HL-60 (cell line): ENCODE measurements at places on chromosomes 12 and 14.

GRCh38 chr12:126069549-126070165, 1004.4 kb downstream of the AACS start:
- DNase-seq, result peak; percentile 51

DNA sequence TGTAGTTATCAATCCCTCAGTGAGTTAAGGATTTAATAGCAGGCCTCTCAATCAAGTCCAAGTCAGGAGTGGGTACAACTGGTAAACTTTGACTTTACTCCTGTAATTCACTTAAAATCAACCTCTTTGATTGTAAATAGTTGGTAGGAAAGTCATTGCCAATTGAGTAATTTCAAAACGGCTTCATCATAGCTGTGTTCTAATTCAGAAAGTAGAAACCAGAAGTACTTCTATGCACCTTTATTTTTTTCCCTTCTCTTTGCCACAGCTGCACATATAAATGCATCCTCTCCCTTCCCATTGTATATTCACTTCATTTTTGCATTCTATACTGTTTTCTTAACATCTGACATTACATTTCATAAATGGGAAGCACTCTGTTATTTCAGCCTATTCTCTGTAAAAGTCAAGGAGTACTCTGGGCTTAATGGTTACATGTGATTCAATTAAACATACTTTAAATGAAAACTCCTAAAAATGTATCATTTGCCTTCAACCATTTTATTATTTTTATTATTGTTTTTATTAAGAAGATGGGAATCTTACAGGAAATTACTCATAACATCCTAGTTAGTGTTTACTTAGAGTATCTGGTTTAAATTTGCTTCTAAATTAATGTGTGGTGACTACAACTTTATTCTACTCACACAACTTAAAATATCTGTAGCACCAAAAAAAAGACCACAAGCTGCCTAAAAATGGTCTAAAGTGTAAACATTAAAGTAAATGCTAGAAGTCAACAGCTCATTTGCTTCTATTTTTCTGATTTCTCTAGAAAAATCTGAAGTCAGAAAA, 171.2 kb downstream of the CEP128 start:
- DNase-seq, result no peak

DNA sequence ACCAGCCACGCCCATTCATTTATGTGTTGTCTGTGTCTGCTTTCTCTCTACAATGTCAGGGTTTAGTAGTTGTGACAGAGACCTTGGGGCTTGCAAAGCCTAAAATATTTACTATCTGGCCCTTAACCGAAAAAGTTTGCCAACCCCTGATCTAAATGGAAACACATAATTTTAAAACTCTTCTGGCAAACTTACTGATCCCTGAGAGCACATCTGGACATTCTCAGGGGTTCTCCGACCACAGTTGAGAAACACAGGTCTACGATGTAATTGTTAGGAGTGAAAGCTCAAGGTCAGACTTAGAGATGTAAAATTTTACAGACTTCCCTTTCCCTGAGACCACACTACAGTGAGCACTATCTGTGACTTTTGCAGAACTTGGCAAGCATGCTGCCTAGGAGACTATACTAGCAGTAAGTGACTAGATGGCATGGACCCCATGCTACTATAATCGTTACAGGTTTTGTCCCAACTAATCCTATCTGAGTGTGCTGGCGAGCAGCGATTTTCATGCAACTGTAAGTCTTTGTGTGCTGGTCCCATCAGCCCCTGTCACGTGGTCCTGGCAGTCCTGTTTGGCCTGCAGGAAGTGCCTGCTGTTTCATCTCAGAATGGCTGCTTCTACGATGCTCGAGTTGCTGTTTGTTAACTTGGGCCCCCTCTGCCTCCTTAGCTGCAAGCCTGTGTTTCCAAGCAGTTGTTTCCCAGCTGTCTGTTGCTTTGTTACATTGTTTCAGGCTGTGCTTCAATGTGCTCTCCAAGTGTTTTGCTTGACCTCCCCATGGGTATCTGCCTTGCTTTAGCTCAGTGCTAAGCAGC, 21.6 kb downstream of the TMTC2 start:
- no peak for DNase-seq

DNA sequence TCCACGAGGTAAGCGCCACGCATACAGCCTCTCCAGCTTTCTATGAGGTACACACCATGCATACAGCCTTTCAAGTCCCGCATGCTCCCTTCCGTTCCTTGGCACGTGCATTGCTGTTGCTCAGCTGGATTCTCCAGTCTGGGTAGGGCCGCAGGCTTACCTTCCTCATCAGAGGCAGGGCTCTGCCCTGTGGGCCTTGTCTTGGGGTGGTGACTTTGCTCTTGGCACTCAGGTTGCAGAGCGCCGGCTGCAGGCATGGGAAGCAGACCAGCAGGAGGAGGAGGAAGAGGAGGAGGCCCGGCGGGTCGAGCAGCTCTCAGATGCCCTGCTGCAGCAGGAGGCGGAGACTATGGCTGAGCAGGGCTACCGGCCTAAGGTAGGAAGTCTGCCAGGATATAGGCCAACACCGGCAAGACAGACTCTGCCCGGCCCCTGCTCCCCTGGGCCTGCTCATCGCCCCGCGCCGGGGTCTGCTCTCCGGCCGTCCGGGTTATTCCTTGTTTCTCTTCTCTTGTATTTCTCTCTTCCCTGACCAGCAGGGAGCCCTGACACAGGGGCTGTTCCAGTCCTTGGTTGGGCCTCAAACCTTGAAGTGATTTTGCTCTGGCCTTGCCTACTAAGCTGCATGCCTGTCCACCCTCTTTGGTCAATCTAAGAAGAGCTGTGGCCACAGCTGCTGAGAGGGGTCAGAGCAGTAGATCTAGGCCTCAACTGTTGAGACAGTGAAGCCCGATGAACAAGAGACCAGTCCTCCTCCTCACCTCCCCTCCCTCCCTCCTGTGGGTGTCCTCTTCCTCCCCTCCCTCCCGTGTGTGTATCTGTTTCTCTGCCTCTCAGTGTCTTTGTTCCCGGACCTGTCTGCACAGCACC, 15.3 kb downstream of the TCHP start:
- DNase-seq, result no peak

GRCh38 chr12:105581420-105581819, 250.9 kb downstream of the C12orf75 start:
- DNase-seq, result no peak

- no peak for DNase-seq
Measured at GRCh38 chr14:38238878-38239277, 17.0 kb downstream of the CLEC14A start.

DNA sequence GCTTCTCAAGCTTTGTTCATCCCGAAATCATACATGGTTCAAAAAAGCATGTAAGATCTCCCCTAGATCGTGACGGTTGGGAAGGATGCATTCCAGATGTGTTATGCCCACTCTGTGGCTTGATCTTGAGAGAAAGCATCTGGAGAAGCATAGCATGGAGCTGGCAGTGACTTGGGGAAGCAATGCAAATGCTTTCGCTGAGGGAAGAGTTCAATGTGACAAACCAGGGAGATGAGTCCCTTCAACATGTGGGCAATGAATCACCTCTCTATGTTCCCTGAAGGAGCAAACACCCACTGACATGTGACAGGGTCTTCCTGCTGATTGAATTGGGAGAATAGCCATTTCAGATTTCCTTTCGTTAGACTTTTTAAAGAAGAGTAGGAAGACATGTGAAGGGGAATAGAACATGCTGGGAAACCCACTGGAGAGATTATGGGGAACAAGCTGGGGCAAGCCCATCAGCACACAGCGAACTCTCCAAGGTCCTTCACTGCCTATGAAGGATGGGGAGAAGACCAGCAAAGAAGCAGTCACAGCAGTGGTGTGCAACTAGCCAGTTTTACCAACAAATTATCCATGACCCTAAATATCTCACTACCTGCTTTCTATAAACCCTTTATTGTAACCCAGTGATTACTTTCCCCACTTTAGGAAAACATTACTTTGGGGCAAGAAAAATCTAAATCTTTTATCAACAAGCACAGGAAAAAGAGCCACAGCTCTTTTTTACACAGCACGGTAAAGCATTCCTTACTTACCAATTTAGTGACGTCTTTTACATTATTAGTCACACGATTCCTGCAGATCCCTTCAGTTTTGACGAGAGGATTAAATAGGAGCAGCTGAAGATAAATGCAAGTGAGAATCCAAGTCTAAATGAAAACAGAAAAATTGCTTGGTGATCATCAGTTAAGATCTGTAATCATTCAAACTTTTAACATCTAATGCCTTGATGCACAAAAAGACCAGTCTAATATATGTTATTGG, 35.0 kb downstream of the KITLG start:
- no peak for DNase-seq

DNA sequence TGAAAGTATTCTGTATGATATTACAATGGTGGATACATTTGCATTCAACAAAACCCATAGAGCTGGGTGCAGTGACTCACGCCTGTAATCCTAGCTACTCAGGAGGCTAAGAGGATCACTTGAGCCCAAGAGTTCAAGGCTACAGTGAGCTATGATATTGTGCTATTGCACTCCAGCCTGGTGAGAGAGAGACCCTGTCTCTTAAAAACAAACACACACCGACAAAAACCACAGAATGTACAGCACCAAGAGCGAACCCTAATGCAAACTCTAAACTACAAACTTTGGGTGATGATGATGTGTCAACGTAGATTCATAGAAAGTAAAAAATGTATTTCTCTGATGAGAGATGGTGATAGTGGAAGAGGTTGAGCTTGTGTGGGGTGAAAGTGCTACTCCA, 8.6 kb downstream of the CAPRIN2 start:
- DNase-seq, result no peak

- DNase-seq, result no peak
Measured at GRCh38 chr12:111672822-111673381, 12.9 kb downstream of the BRAP start.

DNA sequence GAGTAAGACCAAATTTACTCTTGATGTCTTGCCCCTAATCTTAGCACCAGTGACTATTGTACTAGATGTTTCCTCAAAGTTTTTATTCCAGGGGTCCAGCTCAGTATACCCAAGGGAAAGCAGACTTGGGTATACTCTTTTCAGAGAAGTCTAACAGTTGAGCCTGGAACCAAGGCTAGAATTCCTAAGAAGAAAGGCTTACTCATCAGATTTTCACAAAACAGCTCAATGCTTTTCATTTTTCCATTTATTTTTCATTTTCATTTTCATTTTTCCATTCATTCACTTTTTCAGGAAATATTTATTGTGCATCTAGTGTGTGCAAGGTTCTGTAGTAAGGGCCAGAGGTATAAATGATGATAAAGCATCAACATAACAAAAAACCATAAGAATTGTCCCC, 143.2 kb downstream of the PHLDA1 start:
- no peak for DNase-seq

- no peak for DNase-seq
Measured at GRCh38 chr14:54798465-54799124, 104.0 kb downstream of the GCH1 start.

- DNase-seq, result no peak
Measured at GRCh38 chr12:75751769-75752471, 240.5 kb upstream of the KRR1 start.

DNA sequence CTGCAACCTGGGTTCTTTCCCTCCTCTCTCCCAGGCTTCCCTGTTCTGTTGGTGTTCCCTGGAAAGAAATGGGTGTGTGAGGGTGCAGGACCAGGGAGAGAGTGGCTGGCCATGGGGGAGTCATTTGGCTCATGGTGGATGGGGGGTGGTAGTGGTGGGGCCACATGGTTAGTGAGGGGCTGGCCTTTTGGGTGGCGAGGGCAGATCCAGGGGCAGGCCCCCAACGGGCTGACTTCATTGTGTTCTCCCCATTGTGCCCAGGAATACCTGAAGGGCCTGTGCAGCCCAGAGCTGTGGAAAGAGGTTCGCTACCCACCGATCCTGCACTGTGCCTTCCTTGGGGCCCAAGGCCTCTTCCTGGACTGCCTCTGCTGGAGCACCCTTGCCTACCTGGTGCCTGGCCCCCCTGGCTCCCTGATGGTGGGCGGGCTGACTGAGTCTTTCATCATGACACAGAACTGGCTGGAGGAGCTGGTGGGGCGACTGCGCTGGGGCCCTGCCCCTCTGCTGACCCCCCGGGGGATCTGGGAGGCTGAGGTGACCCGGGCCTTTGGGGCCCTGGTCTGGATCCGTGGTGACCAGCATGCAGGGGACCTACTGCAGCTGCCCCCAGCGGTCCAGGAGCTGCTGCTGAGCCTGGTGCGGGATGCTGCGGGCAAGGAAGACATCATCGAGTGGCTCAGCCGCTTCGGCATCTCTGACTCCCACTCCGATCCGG, 9.0 kb downstream of the NYNRIN start:
- no peak for DNase-seq

DNA sequence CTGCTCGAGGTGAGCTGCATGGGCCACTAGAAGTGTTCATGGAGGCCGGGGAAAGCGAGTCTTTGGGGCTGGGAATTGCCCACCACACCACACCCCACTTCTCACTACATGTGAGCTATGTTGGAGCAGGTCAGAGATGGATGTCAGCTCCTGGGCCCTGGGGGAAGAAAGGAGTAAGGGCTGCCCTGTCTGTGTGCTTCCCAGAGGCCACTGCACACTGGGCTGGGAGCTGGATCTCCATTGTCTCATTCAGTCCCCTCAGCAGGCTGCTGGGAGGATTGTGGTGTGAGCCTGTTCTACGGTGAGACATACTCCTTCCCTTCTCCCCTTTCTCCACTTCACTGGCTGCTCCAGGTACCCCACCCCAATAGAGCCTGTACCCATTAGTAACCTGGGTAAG, 10.5 kb downstream of the FIGNL2 start:
- DNase-seq, result no peak

DNA sequence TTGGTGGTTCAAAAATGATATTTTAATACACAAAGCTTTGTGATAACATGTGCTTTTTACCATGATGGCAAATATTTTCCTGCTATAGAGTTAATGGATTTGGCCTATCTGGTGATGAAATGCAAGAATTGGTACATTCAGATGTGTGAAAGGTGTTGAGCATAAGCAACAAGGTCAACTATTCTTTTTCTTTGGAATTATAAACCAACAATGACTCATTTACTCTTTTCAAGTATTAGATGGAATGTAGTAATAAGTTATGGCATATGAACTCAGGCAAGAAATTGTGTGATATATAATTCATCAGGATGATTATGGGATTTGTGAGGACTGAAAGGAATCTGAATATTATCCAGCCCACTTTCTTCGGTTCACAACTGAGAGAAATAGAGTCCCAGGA, 471.4 kb downstream of the ETNK1 start:
- DNase-seq, result no peak

GRCh38 chr12:24535334-24536069, 413.4 kb downstream of the BCAT1 start:
- no peak for DNase-seq

GRCh38 chr14:54929556-54929955, 26.9 kb upstream of the GCH1 start:
- DNase-seq, result no peak

GRCh38 chr12:57063991-57064685, 14.2 kb upstream of the MYO1A start:
- DNase-seq, result no peak

- DNase-seq, result no peak
Measured at GRCh38 chr12:4141348-4142270, 132.0 kb upstream of the CCND2 start.

DNA sequence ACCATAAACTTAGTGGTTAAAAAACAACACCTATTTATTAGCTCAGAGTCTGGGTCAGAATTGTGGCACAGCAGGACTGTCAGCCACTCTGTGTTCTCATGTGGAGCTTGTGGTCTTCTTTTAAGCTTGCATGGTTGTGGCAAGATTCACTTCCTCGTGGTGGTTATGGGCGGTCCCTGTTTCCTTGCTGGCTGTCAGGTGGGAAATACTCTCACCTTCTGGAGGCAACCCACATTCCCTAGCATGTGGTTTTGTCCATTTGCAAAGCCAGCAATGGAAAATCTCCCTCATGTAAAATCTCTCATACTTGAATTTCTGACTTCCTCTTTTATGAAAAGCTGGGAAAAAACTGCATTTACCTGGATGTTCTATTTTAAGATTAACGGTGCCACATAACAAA, 229.8 kb downstream of the ALX1 start:
- DNase-seq, result no peak

- DNase-seq, result no peak
Measured at GRCh38 chr12:96424601-96425000, 24.4 kb upstream of the CDK17 start.
